ENCODE measurements at places on chromosomes 7 and 10.
A peak's percentile ranks its signal among the peaks of the same experiment; 100 is the strongest.

- H3K4me3 ChIP-seq: no peak overlapping the region
- peaks cover 7% of the 10 kb centered on the region for H3K4me1 ChIP-seq
- no peak overlapping the region for H3K27ac ChIP-seq
- DNase-seq: peak; percentile 15
- H3K36me3 ChIP-seq: peaks cover 49% of the 10 kb centered on the region
- no peaks in the 10 kb centered on the region for H3K27me3 ChIP-seq
These were observed 57.9 kb upstream of the GTF2IRD1 start for GRCh38 chr7:74395745-74396311.

- no peak overlapping the region for H3K27ac ChIP-seq
- H3K4me3 ChIP-seq: no peak overlapping the region
- no peaks in the 10 kb centered on the region for H3K27me3 ChIP-seq
- no peaks in the 10 kb centered on the region for H3K36me3 ChIP-seq
These were observed 31.6 kb upstream of the C10orf67 start for GRCh38 chr10:23376229-23376655.

GRCh38 chr10:72790216-72790990 is 98.5 kb downstream of the MCU start:
- H3K27ac ChIP-seq: no peak overlapping the region
- no peak for DNase-seq
- no peaks in the 10 kb centered on the region for H3K36me3 ChIP-seq
- no peaks in the 10 kb centered on the region for H3K27me3 ChIP-seq
- no peaks in the 10 kb centered on the region for H3K4me1 ChIP-seq

DNA sequence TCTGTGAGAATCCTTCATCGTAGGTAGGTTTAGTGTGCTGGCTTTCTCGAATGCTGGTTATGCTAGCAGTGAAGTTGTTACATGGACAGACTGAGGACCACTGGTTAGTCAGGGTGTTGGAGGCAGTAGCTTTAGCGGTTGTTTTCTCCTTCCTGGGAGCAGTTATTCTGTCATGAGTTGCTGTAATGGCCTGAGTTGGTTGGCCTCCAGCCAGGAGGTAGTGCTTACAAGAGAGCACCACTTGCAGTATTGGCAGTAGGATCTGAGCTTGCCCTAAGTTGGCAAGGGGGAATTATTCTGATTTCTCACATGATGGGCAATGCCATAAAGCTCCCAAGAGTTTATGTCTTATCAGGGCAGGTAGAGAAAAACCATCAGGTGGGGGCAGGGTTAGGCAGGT is 58.0 kb downstream of the IPMK start:
- H3K4me3 ChIP-seq: no peak overlapping the region
- H3K4me1 ChIP-seq: no peaks in the 10 kb centered on the region
- H3K27me3 ChIP-seq: no peaks in the 10 kb centered on the region
- H3K27ac ChIP-seq: no peak overlapping the region
- no peak for DNase-seq
- H3K36me3 ChIP-seq: peaks cover 7% of the 10 kb centered on the region

DNA sequence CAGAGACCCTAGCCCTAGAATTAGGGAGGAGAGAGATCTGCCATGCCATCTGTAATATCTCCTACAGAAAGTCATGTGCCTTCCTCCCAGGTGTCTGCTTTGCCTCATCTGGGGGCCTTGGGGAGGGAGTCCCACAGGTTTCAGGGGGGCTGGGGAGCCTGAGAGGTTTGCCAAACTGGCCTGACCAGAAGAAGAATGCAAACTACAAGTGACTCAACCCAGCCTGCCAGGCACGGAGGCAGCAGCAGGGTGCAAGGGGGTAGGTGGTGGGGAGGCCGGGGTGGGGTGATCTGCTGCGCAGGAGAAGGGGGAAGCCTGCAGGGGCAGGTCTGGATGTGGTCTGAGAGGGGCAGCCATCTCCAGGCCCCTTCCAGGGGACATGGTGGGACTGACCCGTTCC is 9.6 kb upstream of the TRIM8 start:
- DNase-seq: no peak
- peak overlapping the region; percentile 95 for H3K27ac ChIP-seq
- H3K4me3 ChIP-seq: no peak overlapping the region
- H3K4me1 ChIP-seq: peaks cover 36% of the 10 kb centered on the region
- H3K27me3 ChIP-seq: no peaks in the 10 kb centered on the region

GRCh38 chr10:3654496-3654895 is 130.5 kb downstream of the KLF6 start:
- H3K27ac ChIP-seq: no peak overlapping the region
- H3K27me3 ChIP-seq: no peaks in the 10 kb centered on the region
- H3K36me3 ChIP-seq: no peaks in the 10 kb centered on the region
- peaks cover 4% of the 10 kb centered on the region for H3K4me1 ChIP-seq
- DNase-seq: no peak

DNA sequence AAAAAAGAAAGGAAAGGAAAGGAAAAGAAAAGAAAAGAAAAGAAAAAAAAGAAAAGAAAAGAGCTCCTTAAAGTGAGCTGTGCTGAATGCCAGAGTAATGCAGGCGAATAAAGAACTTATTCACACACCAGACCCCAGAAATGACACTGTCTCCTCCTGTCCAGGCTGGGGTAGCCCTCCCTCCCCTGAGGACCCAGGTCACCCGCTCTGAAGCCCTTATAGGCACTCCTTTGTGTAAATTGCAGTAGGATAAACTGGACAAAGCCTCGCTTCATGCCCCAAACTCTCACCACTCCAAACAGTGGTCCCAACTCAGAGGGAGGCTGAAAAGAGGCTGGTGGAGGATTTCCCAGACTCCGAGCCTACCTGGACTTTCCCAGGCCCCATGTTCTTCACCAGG is 46.3 kb downstream of the PKD1L1 start:
- H3K4me3 ChIP-seq: no peak overlapping the region
- H3K27ac ChIP-seq: no peak overlapping the region

GRCh38 chr10:97548828-97549455 is 23.6 kb upstream of the ANKRD2 start:
- H3K27me3 ChIP-seq: no peaks in the 10 kb centered on the region
- no peak overlapping the region for H3K27ac ChIP-seq
- H3K4me1 ChIP-seq: no peaks in the 10 kb centered on the region
- no peak for DNase-seq

DNA sequence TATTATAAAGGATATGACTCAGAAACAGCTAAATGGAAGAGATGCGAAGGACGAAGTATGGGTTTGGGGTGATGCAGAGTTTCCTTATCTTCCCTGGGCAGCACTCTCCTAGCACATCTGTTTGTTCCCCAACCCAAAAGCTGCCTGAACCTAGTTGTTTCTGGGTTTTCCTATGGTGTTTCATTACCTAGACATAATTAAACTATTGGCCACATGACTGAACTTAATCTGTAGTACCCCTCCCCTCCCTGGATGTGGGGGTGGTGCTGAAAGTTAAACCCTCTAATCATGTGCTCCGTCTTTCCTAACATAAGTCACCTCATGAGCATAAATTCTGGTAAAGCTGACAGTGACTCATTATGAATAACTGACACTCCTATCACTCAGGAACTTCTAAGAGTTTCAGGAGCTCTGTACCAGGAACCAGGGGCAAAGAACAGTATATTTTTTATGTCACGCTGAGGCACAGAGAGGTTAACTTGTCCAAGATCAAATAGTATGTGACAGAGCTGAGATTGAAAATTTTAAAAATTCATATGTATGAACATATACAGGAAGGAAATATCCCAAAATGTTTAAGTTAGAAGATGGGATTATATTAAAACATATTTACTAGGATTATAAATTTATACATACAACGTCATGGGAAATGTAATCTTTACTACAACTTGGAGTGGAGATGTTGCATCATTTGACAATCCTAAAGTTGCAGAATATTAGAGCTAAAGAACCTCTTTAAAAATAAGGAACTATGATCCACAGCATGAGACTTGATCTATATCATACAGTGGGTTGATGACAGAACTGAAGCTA is 4.8 kb downstream of the STRIP2 start:
- no peaks in the 10 kb centered on the region for H3K36me3 ChIP-seq
- H3K4me3 ChIP-seq: no peak overlapping the region
- peaks cover 7% of the 10 kb centered on the region for H3K4me1 ChIP-seq
- no peaks in the 10 kb centered on the region for H3K27me3 ChIP-seq
- no peak for DNase-seq

DNA sequence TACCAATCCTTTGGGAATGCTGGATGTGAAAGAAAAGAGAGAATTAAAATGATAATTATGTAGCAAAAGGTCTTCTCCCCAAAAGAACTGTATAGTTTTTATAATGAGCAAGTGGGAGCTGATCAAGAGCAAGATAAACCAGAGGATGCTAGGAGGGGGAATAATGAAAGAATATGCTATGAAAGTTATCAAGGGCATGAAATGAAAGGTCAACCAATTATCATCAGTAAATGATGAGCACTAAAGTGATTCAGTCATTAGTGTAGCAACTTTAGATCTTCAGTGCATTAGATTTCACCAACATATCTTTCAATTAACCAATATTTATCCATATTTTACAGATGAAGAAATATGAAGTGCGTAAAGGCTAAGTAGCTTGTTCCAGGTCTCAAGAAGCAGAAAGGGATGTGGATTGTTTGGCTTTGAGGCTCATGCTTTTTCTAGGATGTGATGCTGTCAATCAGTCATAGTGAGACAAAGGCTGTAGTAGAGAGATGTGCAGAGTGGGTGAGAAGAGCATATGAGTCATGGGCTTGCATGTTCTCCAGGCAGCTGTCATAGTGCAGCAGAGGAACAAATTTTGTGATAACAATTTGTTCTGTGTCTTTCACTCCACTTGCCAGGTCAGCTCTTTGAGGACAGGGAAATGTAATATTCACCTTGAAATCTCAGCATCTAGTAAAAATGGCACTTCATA is 5.7 kb upstream of the OR2F2 start:
- H3K4me3 ChIP-seq: no peak overlapping the region
- DNase-seq: no peak
- no peaks in the 10 kb centered on the region for H3K27me3 ChIP-seq

GRCh38 chr7:48173756-48174382 is 2.6 kb downstream of the ABCA13 start:
- no peaks in the 10 kb centered on the region for H3K27me3 ChIP-seq
- DNase-seq: no peak
- H3K4me1 ChIP-seq: no peaks in the 10 kb centered on the region
- no peak overlapping the region for H3K27ac ChIP-seq
- no peak overlapping the region for H3K4me3 ChIP-seq

- no peak for DNase-seq
- H3K27me3 ChIP-seq: no peaks in the 10 kb centered on the region
- no peak overlapping the region for H3K27ac ChIP-seq
- H3K4me3 ChIP-seq: no peak overlapping the region
These were observed 186.9 kb upstream of the MYO3A start for GRCh38 chr10:25747084-25747483.

GRCh38 chr7:77426052-77426404 is 9.9 kb upstream of the GSAP start:
- no peaks in the 10 kb centered on the region for H3K27me3 ChIP-seq
- no peaks in the 10 kb centered on the region for H3K36me3 ChIP-seq
- no peak for DNase-seq

GRCh38 chr7:143415742-143416397 is 7.2 kb upstream of the EPHA1 start:
- no peaks in the 10 kb centered on the region for H3K36me3 ChIP-seq
- H3K4me3 ChIP-seq: no peak overlapping the region
- peaks cover 8% of the 10 kb centered on the region for H3K4me1 ChIP-seq
- H3K27me3 ChIP-seq: no peaks in the 10 kb centered on the region
- H3K27ac ChIP-seq: no peak overlapping the region

DNA sequence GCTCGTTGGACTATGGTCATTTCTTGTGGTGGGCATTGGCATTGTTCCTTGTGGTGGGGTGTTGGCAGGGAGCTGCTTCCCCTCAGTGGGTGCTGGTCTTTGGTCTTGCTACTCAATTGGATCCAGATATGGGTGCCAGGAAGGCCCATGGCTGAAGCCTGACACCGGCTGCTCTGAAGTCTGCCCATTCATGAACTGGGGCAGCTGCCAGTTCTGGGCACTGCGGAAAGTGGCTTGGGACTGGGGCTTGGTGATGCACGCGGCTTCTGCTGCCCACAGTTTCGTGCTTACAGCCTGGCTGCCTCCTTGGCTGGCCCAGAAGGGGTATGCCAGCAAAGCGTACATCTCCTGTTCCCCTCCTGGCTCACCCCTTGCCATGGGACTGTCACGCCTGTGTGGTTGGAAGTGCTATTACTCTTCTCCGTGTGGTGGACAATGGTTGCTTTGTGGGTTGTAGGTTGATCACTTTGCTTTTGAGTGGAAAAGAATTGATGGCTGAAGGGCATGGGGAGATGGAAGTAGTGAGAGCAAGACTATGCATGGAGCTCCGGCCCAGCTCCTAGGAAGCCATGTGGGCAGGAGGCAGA is 54.7 kb downstream of the ADAMTS14 start:
- no peak overlapping the region for H3K4me3 ChIP-seq
- H3K4me1 ChIP-seq: no peaks in the 10 kb centered on the region
- no peaks in the 10 kb centered on the region for H3K27me3 ChIP-seq
- H3K27ac ChIP-seq: no peak overlapping the region

DNA sequence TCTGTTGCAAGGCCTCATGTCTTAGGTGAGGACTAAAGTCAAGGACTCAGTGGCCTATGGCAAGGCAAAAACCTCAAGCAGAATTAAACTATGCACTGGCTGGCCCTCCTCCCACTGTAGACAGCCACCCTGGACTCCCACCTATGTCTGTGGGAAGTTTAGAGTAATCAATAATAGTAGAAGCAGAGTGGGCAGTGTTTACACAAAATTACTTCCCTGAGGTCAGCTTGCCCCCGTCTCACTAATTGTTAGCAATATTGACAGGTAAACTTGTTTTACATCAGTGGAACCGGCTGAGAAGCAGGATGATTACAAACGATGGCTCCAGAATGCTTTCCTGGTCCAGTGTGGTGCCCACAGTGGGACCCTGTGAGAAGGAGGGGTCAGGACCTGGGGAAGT is 27.9 kb upstream of the NPFFR1 start:
- DNase-seq: no peak
- H3K27me3 ChIP-seq: no peaks in the 10 kb centered on the region
- H3K4me3 ChIP-seq: no peak overlapping the region
- H3K4me1 ChIP-seq: no peaks in the 10 kb centered on the region
- H3K36me3 ChIP-seq: no peaks in the 10 kb centered on the region

GRCh38 chr10:103663236-103663635 is 169.7 kb downstream of the NEURL1 start:
- no peak overlapping the region for H3K4me3 ChIP-seq
- no peak for DNase-seq
- H3K27ac ChIP-seq: peak overlapping the region; percentile 51
- H3K27me3 ChIP-seq: no peaks in the 10 kb centered on the region

- H3K4me1 ChIP-seq: no peaks in the 10 kb centered on the region
- no peaks in the 10 kb centered on the region for H3K27me3 ChIP-seq
- H3K4me3 ChIP-seq: no peak overlapping the region
- H3K27ac ChIP-seq: no peak overlapping the region
These were observed 17.6 kb downstream of the NEURL1 start for GRCh38 chr10:103510791-103511752.

DNA sequence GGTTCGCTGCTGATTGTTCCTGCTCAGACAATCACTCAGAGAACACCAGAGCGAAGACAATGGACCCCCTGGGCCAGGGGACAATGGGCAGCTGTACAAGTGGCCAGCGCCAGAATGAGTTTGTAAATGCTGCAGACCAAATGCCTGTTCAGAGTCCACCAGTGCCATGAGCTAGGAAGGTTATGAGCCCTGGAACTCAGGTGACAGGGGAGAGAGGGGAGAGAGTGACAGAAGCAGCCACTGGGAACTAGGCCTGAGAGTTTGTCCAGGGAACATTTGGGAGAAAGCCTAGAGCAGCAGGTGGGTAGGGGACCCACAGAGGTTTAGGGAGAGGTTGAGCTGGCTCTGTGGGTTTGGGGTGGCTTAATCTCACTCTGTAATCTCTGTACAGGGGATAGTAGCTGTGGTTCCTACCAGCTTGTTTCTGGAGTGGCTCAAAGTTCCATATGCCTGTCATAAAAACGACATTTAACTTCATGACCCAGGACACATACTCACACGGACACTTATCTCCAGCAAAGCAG is 60.4 kb downstream of the C10orf105 start:
- no peaks in the 10 kb centered on the region for H3K36me3 ChIP-seq
- H3K4me1 ChIP-seq: no peaks in the 10 kb centered on the region
- no peak overlapping the region for H3K27ac ChIP-seq
- no peak for DNase-seq
- H3K4me3 ChIP-seq: no peak overlapping the region
- no peaks in the 10 kb centered on the region for H3K27me3 ChIP-seq

Data from ascending aorta (tissue), 2 donors.